ENCODE measurements at places on chromosomes 3 and 15.

DNA sequence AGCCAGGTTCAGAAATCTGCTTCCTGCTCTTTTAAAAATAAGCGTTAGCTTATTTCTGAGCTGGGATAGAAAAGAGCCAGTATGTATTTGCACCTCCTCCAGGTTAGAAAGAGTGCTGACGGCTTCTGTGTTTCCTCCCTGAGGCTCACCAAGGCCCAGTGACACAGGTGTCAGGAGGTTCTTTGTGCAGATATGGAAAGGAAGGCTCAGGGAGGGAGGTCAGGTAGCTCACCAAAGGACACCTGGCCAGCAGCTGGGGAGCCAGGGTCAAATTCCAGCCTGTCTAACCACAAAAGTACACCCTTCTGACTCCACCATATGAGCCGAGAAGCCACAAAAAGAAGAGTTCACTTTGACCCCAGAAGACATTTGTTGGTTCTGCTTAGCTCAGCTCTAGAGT, 201.0 kb upstream of the WNT5A start:
- no peak for DNase-seq

- no peak for DNase-seq
Observed at GRCh38 chr3:39491014-39491413, 23.5 kb downstream of the MOBP start.

DNA sequence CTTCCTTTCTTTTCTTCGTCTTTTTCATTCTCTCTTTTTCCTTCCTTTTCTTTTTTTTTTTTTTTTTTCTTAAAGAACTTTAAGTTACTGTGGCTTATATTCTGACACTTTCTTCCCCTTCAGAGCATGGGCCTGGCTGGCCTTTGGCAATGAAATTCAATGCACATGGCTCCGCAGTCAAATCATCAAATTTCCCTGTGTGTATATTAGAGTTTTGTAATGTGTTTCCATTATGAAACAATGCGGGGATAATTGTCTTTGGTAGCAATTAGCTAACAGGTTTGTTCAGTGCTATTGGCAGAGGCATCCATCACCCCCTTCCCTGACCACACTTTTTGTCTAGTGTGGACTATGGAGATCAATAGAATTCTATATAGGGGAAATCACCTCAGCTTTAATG, 80.5 kb downstream of the CDIN1 start:
- no peak for DNase-seq

DNA sequence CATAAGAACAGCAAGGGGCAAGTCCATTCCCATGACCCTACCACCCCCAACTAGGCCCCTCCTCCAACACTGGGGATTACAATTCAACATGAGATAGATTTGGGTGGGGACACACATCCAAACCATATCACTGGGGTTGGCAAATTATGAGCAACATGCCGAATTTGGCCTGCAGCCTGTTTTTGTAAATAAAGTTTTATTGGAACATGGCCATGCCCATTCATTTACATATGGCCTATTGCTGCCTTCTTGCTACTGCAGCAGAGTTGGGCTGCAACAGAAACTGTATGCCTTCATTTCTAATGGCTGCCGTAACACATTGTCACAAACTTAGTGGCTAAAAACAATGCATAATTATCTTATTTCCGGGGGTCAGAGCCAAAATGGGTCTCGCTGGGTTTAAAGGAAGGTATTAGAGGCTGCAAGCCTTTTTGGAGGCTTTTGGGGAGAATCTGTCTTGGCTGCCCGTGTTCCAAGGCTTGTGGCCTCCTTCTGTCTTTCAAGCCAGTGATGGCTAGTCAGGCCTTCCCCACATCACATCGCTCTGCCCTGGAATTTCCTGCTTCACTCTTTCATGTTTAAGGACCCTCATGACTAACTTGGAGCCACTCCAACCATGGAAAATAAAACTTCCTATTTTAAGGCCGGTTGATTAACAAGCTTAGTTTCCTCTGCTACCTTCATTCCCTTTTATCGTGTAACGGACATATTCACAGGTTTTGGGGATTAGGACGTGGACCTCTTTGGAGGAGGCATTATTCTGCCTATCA, 428.5 kb upstream of the PROK2 start:
- DNase-seq, result no peak

DNA sequence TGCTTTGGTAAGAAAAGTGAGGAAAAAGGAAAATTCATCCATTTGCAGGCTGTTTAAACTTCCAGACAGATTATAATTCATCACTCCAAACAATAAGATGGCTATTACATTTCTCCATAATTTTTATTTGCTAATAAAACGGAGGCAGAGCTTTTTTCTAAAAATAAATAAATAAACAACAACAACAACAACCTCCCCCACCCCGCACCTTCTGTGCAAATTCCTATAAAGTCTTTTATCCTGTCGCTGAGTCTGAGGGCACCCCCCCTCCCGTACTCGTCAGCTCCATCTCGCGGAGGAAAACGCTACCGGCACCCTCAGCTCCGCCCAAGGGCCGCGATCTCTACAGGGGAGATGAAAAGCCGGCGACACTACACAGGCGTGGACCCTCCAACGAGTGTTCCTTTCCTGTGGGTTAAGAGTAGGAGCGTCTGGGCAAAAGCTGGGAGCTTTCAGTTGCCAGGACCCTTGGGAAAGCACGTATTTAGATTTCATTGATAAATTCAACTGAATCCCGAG, 1.0 kb upstream of the ATP1B3 start:
- peak; percentile 80 for DNase-seq

Data from CD4-positive, alpha-beta T cell treated with Interferon gamma for 1 hour (primary cell).